CD14-positive monocyte (primary cell): ENCODE measurements at places on chromosomes 13 and 19.

DNA sequence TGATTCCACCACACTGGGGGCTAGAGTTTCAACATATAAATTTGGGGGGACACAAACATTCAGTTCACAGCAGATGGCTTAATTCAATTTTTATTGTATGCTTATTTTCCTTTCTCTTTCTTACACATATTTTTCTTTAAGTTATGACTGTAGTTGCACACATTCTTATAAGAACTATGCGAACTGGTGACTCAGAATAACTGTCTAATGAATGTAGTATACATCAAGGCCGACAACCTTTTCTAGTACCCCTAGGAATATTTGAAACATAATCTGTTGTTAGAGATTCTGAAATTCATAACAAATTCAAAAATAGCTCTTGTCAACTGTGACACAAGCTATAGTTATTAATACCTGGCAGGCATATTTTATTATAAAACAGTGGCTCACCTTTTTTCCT, 695.6 kb downstream of the PCDH9 start:
- no peak for DNase-seq
- no peaks in the 10 kb centered on the region for H3K27me3 ChIP-seq
- H3K4me3 ChIP-seq: no peak overlapping the region
- no peak overlapping the region for H3K27ac ChIP-seq
- no peaks in the 10 kb centered on the region for H3K4me1 ChIP-seq
- H3K36me3 ChIP-seq: no peaks in the 10 kb centered on the region

DNA sequence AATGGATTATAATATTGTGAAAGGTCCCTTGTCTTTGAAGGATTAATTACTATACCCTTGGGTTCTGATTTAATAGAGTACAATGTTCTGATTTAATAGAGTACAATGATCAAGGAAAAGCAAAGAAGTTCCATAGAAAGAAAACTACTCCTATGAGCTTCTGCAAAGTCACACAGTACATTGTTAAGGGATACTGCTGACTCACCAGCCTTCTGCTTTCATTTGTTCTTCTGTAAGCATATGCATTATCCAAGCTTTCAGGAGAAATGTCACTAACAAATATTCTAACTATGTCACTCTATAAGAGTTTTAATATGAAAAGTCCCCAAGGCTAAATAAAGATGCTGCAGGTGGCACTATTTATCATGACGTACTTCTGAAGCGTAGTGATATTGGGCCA, 396.7 kb downstream of the RFC3 start:
- H3K27ac ChIP-seq: no peak overlapping the region
- no peak for DNase-seq
- no peaks in the 10 kb centered on the region for H3K36me3 ChIP-seq
- no peaks in the 10 kb centered on the region for H3K27me3 ChIP-seq
- no peak overlapping the region for H3K4me3 ChIP-seq
- no peaks in the 10 kb centered on the region for H3K4me1 ChIP-seq

DNA sequence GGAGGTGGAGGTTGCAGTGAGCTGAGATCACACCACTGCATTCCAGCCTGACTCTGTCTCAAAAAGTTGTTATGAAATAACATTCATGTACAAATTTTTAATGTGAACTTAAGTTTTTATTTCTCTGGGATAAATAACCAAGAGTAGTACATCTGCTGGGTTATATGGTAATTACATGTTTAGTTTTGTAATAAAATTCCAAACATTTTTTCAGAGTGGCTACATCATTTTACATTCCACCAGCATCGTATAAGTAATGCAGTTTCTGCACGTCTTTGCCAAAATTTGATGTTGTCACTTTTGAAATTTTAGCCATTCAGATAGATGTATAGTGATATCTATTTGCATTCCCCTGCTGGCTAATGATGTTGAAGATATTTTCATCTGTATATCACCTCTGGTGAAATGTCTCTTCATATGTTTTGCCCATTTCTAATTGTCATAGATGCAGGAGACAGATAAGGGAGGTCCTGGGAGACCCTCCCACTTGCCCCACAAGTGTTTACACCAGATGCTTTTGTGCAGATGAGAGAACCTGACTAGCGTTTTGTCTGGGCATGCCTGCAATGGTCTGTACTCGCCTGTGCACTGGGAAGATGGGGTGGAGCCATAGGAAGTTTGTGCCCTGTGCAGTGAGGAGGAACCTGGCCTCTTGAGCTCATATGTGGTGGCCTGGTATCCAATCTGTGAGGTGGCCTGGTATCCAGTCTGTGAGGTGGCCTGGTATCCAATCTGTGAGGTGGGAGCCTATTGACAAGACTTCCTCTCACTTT, 12.7 kb upstream of the KBTBD6 start:
- no peaks in the 10 kb centered on the region for H3K4me1 ChIP-seq
- DNase-seq: no peak
- H3K4me3 ChIP-seq: no peak overlapping the region
- H3K36me3 ChIP-seq: no peaks in the 10 kb centered on the region
- H3K27me3 ChIP-seq: no peaks in the 10 kb centered on the region
- no peak overlapping the region for H3K27ac ChIP-seq

- DNase-seq: no peak
- H3K36me3 ChIP-seq: no peaks in the 10 kb centered on the region
- no peak overlapping the region for H3K4me3 ChIP-seq
- H3K4me1 ChIP-seq: no peaks in the 10 kb centered on the region
These were observed 37.5 kb upstream of the POU2F2 start for GRCh38 chr19:42169486-42170413.

GRCh38 chr19:16645140-16645539, 14.8 kb downstream of the SMIM7 start:
- DNase-seq: no peak
- H3K27me3 ChIP-seq: no peaks in the 10 kb centered on the region
- no peak overlapping the region for H3K27ac ChIP-seq
- peaks cover 93% of the 10 kb centered on the region for H3K36me3 ChIP-seq

DNA sequence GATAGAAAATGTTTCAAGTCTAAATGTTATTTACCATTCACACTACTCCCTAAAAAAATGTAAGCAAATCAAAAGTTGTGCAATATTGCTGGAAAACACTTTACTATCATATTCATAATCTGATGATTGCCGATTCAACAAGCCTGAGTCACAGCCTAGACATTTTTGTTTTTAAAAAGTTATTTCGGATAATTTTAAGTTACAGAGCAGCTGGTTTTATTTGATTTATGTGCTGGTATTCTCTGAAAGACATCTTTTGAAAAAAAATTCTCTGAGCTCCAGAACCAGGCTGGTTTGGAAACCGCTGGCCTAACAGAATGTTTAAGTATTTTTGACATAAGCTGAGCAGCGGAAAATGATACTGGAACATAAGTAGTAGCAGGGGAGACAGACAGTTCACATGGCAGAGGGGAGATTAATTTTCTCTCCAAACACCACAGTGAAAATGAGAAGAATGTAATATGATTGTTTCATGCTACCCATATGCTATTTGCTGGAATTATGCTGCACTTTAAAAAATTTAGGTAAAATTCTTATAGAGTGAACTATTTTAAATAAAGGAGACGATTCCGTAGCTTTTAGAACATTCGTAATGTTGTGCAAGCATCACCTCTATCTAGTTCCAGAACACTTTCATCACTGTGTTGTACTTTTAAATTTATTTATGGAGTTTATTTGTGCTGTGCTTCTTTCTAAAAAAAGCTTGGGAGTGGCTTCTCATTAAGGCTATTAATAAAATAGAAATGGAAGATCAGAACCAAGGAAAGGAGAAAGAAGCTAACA, 36.1 kb downstream of the TBC1D4 start:
- H3K27ac ChIP-seq: no peak overlapping the region
- H3K36me3 ChIP-seq: no peaks in the 10 kb centered on the region
- no peak overlapping the region for H3K4me3 ChIP-seq
- no peaks in the 10 kb centered on the region for H3K4me1 ChIP-seq

GRCh38 chr13:70856711-70857110, 748.5 kb upstream of the KLHL1 start:
- DNase-seq: no peak
- no peak overlapping the region for H3K27ac ChIP-seq
- no peaks in the 10 kb centered on the region for H3K36me3 ChIP-seq
- H3K4me1 ChIP-seq: no peaks in the 10 kb centered on the region
- no peaks in the 10 kb centered on the region for H3K27me3 ChIP-seq

DNA sequence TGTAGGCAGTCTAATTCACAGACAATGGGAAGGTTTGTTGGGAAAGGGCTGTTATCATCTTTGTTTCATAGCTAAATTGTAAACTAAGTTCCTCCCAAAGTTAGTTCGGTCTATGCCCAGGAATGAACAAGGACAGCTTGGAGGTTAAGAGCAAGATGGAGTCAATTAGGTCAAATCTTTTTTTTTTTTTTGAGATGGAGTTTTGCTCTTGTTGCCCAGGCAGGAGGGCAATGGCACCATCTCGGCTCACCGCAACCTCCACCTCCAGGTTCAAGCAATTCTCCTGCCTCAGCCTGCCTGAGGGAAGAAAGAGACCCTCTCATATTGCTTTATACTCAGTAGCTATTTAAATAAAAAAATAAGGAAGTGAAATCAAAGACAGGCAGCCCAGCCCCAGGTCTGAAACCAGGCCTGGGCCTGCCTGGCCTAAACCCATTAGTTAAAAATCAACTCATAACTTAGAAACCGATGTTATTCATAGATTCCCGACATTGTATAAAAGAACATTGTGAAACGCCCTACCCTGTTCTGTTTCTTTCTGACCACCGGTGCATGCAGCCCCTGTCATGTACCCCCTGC, 297.4 kb upstream of the SGCG start:
- no peaks in the 10 kb centered on the region for H3K4me1 ChIP-seq
- H3K4me3 ChIP-seq: no peak overlapping the region
- H3K36me3 ChIP-seq: no peaks in the 10 kb centered on the region
